Placental pericyte (primary cell): ENCODE measurements at places on chromosomes 11 and 22. TPM values are rescaled to one million over a fixed set of nuclear protein-coding genes. Genes with fewer than 3 reads are reported as not detected.

The NEAT1 gene
- 307 and 308 TPM in 2 replicates for total RNA-seq

The DMC1 gene
- total RNA-seq: 0.88 and 4.3 TPM in 2 replicates

The BCL2L13 gene
- 55.4 and 58.6 TPM in 2 replicates for total RNA-seq

The NAALAD2 gene
- total RNA-seq: 0.29 and 0.44 TPM in 2 replicates

The C11orf16 gene
- not detected in 2 replicates for total RNA-seq

The CALCA gene
- not detected in 2 replicates for total RNA-seq

The LGR4 gene
- total RNA-seq: 7.7 and 18.5 TPM in 2 replicates

The C11orf71 gene
- 3.9 and 5.6 TPM in 2 replicates for total RNA-seq

The YAP1 gene
- 167 and 255 TPM in 2 replicates for total RNA-seq

The PTPRCAP gene
- 0.29 and 1.3 TPM in 2 replicates for total RNA-seq

The SCUBE2 gene
- 0.86 and 2.6 TPM in 2 replicates for total RNA-seq

The PYGM gene
- total RNA-seq: 0.29 and 0.88 TPM in 2 replicates

The RASL10A gene
- total RNA-seq: not detected in 2 replicates

The SLC1A2 gene
- 7.0 and 8.1 TPM in 2 replicates for total RNA-seq

The BTG4 gene
- total RNA-seq: not detected in 2 replicates

The GGTLC2 gene
- total RNA-seq: not detected in 2 replicates

The CNGA4 gene
- 0.44 TPM in 1 of 2 replicates, not detected in the other for total RNA-seq

The OTOG gene
- not detected in 2 replicates for total RNA-seq

The MFNG gene
- 0.43 TPM in 1 of 2 replicates, not detected in the other for total RNA-seq

The KRTAP5-10 gene
- not detected in 2 replicates for total RNA-seq

The CD6 gene
- total RNA-seq: not detected in 2 replicates

The OR51I1 gene
- total RNA-seq: not detected in 2 replicates

The HBD gene
- not detected in 2 replicates for total RNA-seq

The CHKA gene
- 9.9 and 19.7 TPM in 2 replicates for total RNA-seq

The CCDC73 gene
- total RNA-seq: not detected in 2 replicates

The TMEM41B gene
- 66.1 and 142 TPM in 2 replicates for total RNA-seq

The ISX gene
- total RNA-seq: not detected in 2 replicates

The ANO5 gene
- not detected in 2 replicates for total RNA-seq

The MEI1 gene
- total RNA-seq: 6.7 and 11.6 TPM in 2 replicates

The LRRC56 gene
- 1.6 and 2.8 TPM in 2 replicates for total RNA-seq

The ACRV1 gene
- not detected in 2 replicates for total RNA-seq

The MPPED2 gene
- total RNA-seq: not detected in 2 replicates

The PRAME gene
- total RNA-seq: 0.14 and 0.44 TPM in 2 replicates

The CCDC116 gene
- 0.14 and 0.22 TPM in 2 replicates for total RNA-seq

The OAF gene
- total RNA-seq: 48.4 and 61.7 TPM in 2 replicates

The KIRREL3 gene
- total RNA-seq: 0.22 and 1.0 TPM in 2 replicates

The PTPRJ gene
- 29.5 and 30.0 TPM in 2 replicates for total RNA-seq

The CCDC88B gene
- total RNA-seq: 0.66 and 1.4 TPM in 2 replicates

The RASD2 gene
- total RNA-seq: not detected in 2 replicates

The ALDH3B1 gene
- 22.0 and 78.8 TPM in 2 replicates for total RNA-seq

The SERPIND1 gene
- 0.22 and 0.72 TPM in 2 replicates for total RNA-seq

The SBF1 gene
- total RNA-seq: 110 TPM in 2 replicates

The PNPLA5 gene
- not detected in 2 replicates for total RNA-seq

The IL17REL gene
- not detected in 2 replicates for total RNA-seq

The TKFC gene
- total RNA-seq: 17.6 and 27.4 TPM in 2 replicates

The ROBO4 gene
- 0.88 and 2.7 TPM in 2 replicates for total RNA-seq

The CPT1A gene
- 31.1 and 35.7 TPM in 2 replicates for total RNA-seq

The TMEM191B gene
- 2.3 TPM in 1 of 2 replicates, not detected in the other for total RNA-seq
